ENCODE measurements at places on chromosomes 13 and 19.

GRCh38 chr19:46717034-46717715 lies at the start of gene PRKD2:
Gene PRKD2, minus strand, starts transcription at chr19:46717114. Its CDS starts 744 bp downstream, at chr19:46716370.
- DNase-seq = peak; percentile 76

GRCh38 chr19:18109733-18110608 lies 12.4 kb downstream of the MAST3 start:
- DNase-seq = no peak

GRCh38 chr19:14814982-14815652 lies 19.9 kb downstream of the OR7A5 start:
- DNase-seq = no peak

- DNase-seq = no peak
These were observed 38.3 kb upstream of the C13orf46 start for GRCh38 chr13:114012141-114012540.

GRCh38 chr13:69872321-69873047 lies 235.1 kb upstream of the ATXN8OS start:
- no peak for DNase-seq

DNA sequence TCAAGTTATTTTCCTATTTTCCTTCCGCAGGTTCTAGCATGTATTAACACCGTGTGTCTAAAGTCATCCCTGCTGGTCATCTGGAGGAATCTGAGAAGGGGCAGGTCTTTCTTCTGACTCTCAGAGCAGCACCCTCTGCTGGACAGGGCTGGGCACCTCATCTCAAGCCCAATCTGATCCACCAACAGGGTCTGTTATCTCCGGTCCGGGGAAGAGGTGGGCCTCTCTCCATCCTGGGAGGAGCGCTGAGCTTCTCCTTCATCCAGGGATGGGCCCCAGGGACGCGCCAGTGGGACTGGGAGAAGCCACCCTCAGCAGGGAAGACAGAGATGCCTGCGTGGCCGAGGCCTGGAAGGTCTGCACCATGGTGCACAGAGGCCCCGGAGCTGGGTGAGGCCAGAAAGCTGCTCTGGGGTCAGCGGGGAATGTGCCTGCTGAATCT lies 26.0 kb upstream of the ZNF331 start:
- peak; percentile 24 for DNase-seq

GRCh38 chr13:32022311-32022710 lies 9.3 kb upstream of the FRY start:
- no peak for DNase-seq

DNA sequence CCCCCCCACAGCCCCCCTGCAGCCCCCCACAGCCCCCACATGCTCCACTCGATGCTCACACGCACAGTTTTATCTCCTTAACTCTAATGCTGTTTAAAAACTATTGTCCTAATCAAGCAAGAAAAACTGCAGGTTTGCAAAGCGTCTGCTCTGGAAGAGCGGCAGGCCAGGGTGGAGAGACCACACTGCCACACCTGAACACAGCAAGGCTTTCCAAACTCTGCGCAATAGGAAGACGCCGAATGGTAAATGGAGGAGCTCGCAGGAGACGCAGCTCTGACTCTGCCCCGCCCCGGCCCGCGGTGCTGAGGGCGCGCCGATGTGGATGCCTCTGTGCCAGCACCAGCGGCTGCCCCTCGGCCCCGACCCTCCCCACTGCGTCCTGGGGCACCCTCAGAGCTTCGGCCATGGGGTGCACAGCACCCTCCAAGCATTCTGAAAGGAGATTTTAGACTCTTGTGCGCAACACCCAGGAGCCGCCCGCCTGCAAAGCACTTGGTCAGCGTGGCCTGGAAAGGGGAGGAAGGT lies 32.4 kb downstream of the RASA3 start:
- no peak for DNase-seq

DNA sequence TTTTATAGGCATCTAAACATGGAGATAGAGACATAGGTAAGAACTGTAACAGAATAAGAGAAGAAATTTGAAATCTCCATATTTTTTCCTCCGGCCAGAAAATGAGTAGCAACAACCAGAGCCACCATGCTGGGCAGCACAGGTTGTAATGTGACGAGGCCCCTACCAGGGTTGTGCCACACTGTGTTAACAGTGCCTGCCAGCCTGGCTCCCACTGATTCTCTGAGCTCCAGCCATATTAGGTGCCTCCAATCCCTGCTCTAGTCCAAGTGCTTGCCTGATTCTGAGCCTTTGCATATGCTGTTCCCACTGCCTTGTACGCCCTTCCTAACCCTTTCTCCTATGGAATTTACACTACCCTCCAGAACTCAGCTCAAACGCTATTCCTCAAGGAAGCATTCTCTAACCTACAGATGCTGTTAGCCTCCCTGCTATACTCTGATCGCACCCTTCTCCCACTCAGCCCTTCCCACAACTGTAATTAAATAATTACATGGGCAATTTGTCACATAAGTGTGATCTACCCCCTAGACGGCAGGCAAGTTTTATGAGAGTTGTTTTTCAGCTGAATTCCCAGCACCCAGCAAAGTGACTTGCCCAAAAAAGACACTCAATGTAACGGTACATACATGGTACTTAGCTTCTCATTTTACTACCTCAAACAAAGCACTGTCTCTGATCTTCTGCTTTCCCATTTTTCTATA lies 37.6 kb upstream of the STARD13 start:
- DNase-seq = no peak

- DNase-seq = no peak
These were observed 23.8 kb downstream of the CYP4F12 start for GRCh38 chr19:15696654-15697194.

GRCh38 chr19:1050989-1051788 lies 11.3 kb downstream of the ABCA7 start:
- no peak for DNase-seq

DNA sequence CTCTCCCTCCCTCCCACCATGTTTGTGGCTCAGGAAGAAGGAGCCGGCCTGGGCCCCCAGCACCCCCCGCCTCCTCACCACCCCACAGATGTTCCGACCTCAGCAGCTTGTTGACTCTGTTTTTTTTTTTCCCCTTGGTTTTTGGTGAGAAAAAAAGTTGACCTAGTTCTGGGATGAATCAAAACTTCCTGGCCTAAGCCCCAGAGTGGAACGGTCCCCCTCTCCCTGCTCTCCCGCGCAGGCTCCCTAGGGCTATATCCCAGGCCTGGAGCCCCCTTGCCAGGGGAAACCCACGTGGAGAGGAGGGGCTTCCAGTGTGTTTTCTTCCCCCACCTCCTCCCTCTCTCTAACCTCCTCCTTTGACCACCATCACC lies 4.0 kb downstream of the COL5A3 start:
- no peak for DNase-seq

- DNase-seq = no peak
These were observed 202.6 kb downstream of the TSHZ3 start for GRCh38 chr19:31146546-31147183.

- no peak for DNase-seq
These were observed 1199.9 kb upstream of the SPRY2 start for GRCh38 chr13:81540777-81541176.

DNA sequence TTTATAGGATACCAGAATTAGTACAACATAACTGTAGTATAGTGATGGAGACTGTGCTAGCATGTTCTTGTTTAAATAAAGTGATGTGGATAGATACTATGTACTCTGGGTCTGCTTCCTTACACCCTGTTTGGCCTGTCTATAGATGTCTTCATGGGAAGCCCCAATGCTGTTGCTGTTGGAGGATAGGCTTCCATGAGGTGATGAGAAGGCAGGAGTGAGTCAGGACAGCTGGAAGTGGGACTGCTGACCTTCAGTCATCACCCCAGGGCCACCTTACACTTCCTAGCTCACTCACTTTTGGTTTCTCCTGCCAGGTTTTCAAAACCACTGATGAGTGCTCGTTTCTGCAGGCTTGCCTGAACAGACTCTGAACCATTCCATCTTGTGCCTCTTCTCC lies 4.2 kb downstream of the KCTD4 start:
- DNase-seq = no peak

GRCh38 chr13:94620286-94620896 lies 18.7 kb downstream of the GPR180 start:
- DNase-seq = no peak

DNA sequence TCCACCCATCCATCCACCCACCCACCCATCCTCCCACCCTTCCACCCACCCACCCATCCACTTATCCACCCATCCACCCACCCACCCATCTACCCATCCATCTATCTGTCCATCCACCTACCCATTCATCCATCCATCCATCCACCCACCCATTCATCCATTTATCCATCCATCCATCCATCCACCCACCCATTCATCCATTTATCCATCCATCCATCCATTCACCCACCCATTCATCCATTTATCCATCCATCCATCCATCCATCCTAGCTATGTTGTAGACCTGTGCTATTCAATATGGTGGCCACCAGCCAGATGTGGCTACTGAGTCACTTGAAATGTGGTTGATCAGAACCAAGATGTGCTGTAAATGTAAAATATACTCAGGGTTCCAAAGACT lies 5.1 kb downstream of the CAMSAP3 start:
- no peak for DNase-seq

DNA sequence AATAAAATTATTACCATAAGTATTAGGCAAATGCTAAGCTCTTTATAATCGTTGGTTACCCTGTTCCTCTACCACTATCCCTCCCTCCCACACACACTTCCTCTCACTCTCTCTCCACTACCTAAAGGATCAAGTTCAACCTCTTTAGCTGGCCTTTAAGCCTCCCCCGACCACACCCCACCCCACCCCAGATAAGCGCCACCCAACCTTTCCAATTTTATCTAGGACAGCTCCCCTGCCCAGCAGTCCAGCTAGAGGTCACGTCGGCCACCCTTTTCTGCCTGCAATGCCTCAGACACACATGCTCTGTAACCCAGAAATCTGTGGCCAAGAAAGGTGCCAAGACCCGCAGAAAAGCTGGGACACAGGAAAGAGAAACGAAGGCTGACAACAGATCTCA lies 1.1 kb downstream of the LYPD4 start:
- DNase-seq = no peak

- no peak for DNase-seq
These were observed 17.7 kb upstream of the FBXO17 start for GRCh38 chr19:38993271-38993670.

- no peak for DNase-seq
These were observed 732.6 kb downstream of the LIG4 start for GRCh38 chr13:107482688-107483087.

DNA sequence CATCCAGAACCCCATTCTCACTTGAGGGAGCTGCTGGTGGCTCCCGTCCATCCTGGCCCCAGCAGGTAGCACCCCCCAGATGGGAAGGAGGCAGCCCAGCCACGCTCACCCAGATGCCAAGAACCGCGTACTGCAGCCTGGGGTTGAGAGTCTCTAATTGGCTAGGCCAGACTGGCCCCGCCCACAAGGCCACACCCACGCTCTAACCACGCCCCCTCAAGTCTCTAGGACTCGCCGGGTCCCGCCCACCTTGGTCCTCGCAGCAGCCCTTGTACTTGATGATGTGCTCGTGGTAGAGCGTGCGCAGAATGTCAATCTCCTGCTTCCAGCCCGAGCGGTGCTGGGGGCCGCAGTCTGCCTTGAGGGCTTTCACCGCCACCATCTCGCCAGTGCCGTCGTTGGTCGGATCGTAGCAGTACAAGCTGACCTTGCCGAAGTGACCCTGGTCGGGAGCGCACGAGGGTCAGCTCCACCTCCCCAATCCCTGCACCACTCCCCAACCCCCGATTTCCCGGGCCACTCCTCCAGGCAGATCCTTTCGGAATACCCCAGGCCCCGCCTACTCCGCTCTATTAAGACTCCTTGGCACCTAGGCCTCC lies 14.5 kb upstream of the ICAM3 start:
- no peak for DNase-seq

All from activated T-helper 1 cell treated with Interleukin-2 at 50 U/mL for 16 hours (primary cell).